ENCODE measurements at places on chromosomes 2 and 18.

DNA sequence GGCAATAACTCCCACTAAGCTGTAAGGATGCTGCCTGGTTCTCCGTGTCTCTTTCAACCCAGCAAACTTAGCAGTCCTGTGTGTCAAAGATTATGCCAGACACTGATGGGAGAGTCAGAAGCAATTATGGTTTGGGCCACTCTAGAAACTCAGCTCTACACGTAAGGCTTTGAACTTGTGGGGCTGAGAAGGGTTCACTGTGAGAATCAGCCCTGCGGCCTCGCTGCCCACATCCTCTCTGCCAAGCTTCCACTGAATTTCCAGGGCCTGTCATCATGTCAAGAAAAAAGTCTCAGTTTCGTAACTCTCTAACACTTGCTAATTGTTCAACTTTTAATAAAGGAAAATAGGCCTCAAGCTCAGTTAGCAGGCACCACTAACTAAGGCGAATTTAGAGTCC lies 308.8 kb upstream of the LYPD1 start:
- no peak for DNase-seq

- DNase-seq: no peak
These were observed 14.4 kb downstream of the IL36B start for GRCh38 chr2:113038291-113038690.

- no peak for DNase-seq
These were observed 209.2 kb downstream of the ZNF407 start for GRCh38 chr18:74806700-74807416.

- no peak for DNase-seq
These were observed 97.3 kb downstream of the CDCA7 start for GRCh38 chr2:173451941-173452340.

DNA sequence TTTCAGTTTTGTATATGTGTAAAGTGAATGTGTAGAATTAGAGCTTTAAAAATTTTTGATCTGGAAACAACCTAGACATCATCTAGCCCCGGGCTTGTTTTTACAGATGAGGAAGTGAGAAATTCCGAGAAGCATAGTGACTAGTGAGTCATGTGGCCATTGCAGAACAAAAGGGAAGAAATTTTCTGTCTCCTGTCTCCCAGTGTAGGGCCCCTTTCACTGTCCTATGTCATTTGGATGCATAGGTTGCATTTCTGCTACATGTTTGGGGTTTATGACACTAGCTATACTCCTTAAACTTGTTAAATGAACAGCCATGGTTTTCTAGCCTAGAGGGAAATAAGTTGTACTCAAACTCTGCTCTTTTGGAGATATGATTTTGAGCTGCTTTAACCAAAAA lies 84.6 kb downstream of the PLCL1 start:
- DNase-seq: no peak

- no peak for DNase-seq
These were observed 121.6 kb downstream of the ARL4C start for GRCh38 chr2:234375176-234375880.

- no peak for DNase-seq
These were observed 73.5 kb downstream of the KCNF1 start for GRCh38 chr2:10985260-10985659.

GRCh38 chr2:178804791-178805190 lies 2.4 kb downstream of the TTN start:
- DNase-seq: peak; percentile 9

DNA sequence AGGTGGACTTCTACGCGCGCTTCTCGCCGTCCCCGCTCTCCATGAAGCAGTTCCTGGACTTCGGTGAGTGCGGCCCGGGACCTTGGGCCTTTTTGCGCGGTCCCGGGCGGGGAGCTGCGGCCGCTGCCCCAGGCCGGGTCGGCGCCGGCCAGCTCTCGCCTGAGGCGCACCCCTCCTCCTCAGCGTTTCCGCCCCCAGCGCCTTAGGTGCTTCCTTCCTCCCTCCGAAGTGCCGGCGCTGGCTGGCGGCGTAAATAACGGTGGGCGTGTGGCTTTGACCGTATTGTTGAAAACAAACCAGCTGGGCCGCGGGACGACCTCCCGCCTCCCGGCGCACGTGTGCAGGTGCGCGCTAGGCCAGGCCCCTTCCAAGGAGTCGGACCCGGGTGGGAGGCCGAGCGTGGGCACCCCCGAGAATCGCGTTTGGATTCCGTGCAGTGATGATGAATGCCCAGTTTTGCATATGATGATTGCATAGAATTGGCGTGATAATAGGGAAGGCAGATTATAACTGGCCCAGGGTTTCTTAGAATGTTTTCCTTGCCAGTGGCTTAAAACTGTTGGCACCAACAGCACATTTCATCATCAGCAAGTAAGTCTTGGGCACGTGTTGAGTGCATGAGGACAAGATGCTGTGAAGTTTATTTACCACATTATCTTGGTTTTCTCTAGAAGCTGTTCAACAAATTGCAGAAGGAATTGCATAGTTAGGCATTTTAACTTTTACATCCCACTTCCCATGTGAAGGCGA lies 569 bp downstream of the PDK1 start:
- peak; percentile 64 for DNase-seq

DNA sequence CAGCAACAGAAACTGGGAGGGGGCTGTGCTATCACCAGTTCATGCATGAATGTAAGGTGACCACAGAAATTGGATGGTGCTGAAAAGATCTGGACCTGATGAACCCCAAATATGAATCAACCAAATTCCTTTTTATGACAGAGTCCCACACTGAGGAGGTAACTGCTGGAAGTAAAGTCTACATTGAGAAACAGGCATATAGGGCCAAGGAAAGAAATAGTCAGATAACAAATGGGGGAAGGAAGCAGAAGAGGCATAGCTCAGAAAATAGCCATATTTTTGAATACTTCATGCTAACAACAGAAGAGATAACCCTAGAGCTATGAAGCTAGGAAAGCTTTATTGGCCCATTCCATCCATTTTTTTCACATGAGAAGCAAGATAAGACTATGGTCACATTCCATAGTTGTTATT lies 25.8 kb downstream of the ZC3H6 start:
- no peak for DNase-seq

DNA sequence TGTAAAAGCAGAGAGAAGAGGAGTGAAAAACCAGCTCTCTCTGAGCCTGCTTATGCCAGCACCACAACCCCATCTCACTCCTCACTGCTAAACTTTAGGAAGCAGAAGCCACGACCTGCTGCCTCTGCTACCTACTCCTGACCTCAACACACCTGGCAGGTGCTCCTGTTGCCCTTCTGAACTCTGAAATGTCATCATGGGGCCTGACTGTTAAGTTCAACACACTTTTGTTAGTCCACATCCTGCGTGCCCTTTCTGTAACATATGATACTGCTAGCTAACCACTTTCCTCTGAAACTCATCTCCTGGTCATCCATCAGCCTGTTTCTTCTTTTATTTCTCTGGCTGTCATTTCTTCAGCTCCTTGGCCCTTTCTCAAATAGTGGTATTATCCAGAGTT lies 118.1 kb downstream of the EPB41L3 start:
- no peak for DNase-seq

DNA sequence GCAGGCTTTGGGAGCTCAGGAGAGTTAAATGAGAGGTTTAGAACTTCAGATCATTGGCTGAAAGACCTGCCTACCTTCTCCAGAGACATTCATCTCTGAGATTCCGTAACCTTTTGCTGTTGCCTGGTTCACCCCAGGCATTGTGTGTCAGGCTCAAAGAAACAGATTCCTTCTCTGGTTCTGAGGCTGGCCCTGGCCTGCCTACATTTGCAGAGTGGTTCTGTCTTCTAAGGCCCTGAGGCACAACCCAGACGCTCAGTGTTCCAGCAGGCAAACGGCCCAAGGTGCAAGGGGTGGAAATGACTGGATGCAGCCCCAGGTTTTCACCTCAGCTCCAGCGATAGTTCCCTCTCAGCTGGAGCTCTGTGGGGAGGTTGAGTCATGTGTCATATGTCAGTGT lies 48.3 kb downstream of the MYO3B start:
- no peak for DNase-seq

GRCh38 chr18:21602299-21602587 lies 1.7 kb upstream of the ESCO1 start:
- DNase-seq: no peak

- DNase-seq: no peak
These were observed 86.3 kb downstream of the SLC66A3 start for GRCh38 chr2:11241412-11242203.

GRCh38 chr18:13103366-13103765 lies 112.2 kb downstream of the CEP192 start:
- DNase-seq: no peak

GRCh38 chr2:11411244-11411643 lies 54.7 kb downstream of the E2F6 start:
- DNase-seq: no peak

- no peak for DNase-seq
These were observed 31.2 kb downstream of the ADI1 start for GRCh38 chr2:3488061-3488531.

- no peak for DNase-seq
These were observed 104.8 kb downstream of the ARL4C start for GRCh38 chr2:234392041-234392615.

- no peak for DNase-seq
These were observed 42.6 kb downstream of the PXDN start for GRCh38 chr2:1701556-1702185.

GRCh38 chr18:49905771-49906170 lies 92.4 kb upstream of the ACAA2 start:
- no peak for DNase-seq

GRCh38 chr18:28690836-28691495 lies 514.0 kb upstream of the CDH2 start:
- no peak for DNase-seq

DNA sequence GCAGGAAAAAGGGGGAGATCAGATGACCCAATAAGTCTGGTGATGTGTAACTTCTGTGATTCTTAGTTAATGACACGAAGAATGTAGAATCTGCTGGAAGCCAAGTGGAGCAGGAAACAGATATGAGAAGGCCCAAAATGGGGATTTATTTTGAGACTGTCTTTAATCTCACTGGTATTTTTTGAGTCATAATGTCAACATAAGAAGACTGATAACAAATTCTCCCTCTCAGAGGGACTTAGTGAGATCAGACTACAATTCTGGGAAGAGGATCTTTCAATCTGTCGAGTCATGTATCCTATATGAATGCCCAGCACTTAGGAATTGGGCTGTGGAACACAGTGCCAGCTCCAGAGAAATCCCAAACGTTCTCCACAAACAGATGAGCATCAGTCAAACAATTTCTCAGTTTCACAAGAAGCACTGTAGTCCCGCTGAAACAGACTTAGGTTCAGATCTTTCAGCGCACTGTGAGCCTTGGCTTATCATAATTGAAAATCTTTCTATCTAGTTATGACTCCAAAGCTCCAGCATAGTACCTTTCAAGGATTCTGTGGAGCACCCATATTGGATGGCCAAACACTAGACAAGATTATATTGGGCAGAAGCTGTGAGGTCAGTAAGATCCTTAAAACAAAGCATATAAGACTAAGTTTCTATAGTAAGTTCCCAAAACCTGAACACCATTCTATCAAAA lies 738.2 kb downstream of the LRP1B start:
- peak; percentile 12 for DNase-seq

DNA sequence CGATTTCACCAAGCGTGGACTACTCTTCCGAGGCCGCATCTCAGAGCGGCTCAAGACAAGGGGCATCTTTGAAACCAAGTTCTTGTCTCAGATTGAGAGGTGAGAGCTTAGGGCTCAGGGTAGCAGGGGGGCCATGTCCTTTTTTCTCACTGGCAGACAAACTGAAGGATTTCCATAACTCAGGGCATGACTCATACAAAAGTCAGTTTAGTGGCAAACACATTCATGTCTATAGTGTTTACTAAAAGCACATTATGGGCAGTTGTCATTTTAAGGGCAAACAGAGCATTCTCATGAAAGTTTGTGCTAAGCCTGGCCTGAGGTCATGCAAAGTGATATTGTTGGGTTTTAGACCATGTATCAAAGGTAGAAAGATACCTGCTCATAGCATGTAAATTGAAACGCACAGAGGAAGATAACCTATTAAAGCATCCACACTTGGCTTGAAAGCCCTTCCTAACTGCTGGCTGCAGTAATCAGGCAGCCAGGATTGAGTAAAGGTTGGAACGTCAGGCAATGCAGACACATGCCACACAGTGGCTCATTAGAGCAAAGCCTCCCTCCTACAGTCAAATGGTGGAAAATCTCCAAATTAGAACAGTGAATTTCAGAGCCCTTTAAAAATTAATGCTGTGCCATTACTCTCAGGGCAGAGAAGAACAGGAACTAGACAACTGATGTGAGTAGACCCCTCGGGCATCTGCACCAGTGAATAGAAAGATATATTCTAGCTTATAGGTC lies 54.2 kb downstream of the HK2 start:
- peak; percentile 64 for DNase-seq

DNA sequence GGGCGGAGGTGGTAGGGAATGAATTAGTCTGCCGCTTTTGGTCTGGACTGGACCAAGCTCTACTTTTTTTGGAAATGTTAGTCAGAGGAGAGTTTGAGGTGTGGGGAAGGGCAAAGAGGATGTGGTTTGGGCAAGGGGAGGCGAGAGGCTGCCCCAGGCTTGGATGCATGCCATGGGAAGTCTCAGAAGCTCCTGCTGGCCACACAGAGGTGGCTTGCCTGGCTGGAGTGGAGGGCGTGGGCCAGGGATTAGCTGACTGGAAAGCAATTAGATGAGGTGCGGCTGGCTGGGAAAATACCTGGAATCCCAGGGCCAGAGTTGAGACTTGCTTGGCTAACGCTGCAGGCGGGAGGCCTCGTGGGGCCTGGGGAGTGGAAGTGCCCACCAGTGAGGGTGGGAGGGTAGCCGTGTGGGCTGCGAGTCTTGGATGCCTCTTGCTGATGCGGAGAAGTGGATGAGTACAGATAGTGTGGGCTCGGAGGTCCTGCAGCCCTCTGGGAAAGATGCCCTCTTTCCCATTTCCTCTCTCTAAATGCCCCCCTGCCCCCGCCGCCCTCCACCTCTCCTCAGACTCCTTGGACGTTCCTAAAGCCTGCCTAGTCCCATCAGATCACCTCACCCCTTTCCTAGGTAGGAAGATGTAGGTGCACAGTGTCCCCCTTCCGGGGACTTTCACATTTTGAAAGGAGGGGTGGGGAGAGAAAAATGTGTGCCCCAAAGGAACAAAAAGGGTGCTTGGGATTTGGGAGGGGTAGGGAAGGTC lies 117.6 kb downstream of the SMAD7 start:
- DNase-seq: peak; percentile 92

GRCh38 chr2:234625626-234626250 lies 128.9 kb upstream of the ARL4C start:
- no peak for DNase-seq

DNA sequence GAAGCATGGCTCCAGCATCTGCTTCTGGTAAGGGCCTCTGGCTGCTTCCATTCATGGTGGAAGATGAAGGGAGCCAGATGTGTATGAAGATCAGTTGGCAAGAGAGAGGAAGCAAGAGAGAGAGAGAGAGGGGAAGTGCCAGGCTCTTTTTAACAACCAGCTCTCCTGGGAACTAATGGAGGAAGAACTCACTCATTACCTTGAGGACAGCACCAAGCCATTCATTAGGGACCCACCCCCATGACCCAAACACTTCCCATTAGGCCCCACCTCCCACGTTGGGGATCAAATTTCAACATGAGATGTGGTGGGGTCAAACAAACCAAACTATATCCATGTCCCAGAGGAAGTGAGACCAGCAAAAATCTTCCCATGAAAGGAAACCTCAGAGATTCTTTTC lies 124.8 kb upstream of the SIX2 start:
- DNase-seq: no peak

All from SJSA1 (cell line).